Hippocampal formation (tissue), 2 donors: ENCODE measurements at places on chromosomes 2 and 18.
A peak's percentile ranks its signal among the peaks of the same experiment; 100 is the strongest.

DNA sequence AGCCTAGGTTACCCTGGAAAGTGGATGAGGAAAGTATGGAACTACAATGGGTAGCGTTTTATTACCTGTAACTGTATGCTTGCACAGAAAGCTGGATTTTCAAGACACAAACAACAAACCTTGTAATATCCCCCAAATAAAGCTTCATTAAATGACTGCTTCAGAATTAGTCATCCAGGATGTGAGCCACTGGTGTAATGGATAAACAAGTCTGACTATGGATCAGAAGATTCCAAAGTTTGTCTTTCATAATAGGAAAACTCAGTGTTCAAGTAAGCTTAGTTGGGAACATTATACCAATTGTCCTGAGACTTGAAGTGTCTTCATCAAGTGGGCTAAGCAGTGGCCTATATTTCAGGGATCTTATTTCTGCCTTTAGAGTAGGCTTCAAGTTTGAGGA is 518.8 kb downstream of the LRP1B start:
- no peak for DNase-seq

- DNase-seq: no peak
Measured at GRCh38 chr18:73688161-73688560, 459.5 kb downstream of the FBXO15 start.

DNA sequence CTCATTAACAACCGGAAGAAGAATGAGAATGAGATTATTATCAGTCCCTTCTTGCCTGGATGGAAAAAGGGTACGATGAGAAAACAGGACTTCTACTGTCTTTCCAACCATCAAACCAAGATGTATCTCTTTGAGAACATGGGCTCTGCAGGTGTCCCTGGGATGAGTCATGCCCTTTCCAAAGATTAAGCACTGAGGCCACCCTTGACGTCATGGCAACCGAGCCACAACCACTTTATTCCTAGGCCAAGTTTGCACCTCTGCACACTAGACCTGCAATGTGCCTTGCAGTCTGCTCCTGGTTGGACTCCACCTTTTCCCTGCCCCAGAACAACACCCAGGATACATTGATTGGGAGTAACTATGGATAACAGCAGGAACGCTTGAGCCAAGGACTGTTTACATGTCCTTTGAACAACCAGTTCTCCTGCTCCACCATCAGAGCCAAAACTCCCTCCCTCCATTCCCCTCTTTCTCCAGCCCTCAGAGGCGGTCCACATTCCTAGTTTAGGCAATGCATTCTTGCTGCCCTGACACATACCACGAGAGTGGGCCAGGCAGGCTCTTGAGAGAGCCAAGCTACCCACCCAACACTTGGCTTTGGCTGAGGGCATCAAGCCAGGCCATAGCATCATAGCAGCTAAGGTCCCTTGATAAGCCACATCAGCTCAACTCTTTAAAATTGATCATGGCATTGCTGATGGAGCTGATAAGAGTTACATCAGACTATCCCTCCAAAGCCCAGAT is 310.7 kb downstream of the TNS1 start:
- DNase-seq: no peak

- DNase-seq: no peak
Measured at GRCh38 chr2:199575416-199575815, 117.7 kb upstream of the SATB2 start.

DNA sequence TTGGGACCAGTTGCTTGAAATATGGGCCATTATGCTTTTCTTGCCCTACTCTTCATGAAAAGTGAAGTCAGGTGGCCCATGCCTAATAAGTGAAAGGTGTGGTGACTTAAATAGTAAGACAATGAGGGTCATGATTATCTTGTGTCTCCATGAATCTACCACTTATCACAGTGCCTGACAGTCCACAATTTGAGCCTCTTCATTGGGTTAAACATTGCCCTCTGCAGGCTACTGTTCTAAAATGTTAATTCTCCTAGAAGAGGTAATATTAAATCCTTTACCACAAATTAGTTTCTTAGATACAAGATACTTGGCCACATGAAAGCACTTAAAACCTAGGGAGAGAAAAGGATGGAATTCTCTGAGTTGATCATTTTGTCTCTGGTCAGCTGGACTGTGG is 4.0 kb downstream of the EGR4 start:
- no peak for DNase-seq

DNA sequence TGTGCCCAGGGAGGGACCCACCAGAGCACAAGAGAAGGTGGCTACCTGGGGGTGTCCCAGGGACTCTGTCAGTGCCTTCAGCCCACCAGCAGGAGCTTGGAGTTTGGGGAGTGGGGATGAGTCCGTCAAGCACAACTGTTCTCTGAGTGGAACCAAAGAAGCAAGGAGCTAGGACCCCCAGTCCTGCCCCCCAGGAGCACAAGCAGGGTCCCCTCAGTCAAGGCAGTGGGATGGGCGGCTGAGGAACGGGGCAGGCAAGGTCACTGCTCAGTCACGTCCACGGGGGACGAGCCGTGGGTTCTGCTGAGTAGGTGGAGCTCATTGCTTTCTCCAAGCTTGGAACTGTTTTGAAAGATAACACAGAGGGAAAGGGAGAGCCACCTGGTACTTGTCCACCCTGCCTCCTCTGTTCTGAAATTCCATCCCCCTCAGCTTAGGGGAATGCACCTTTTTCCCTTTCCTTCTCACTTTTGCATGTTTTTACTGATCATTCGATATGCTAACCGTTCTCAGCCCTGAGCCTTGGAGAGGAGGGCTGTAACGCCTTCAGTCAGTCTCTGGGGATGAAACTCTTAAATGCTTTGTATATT is 14.0 kb downstream of the ITM2C start:
- no peak for DNase-seq

DNA sequence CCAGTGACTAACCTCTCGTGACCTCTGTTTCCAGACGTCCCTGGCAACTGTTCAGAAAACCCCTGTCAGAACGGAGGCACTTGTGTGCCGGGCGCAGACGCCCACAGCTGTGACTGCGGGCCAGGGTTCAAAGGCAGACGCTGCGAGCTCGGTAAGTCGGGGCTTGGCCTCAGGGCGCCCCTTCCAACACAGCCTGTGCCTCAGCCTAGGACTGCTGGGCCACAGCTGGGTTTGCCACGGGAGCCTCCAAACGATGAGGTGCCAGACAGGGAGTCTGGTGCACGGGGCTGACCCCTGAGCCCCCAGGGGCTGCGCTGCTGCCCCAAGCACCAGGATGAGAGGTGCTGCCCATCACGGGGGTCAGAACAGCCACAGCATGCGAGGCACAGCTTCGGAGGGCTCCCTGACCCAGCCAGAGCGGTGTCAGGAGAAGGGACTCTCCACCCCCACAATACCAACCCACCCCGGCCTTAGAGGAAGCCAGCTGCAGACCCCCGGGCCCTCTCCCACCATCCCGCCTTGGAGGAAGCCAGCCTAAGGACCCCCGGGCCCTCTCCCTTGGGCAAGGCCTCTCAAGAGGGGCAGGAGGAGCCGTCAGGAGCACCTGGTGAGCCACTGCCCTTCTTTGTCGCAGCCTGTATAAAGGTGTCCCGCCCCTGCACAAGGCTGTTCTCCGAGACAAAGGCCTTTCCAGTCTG is 20.3 kb downstream of the MTERF4 start:
- DNase-seq: no peak

DNA sequence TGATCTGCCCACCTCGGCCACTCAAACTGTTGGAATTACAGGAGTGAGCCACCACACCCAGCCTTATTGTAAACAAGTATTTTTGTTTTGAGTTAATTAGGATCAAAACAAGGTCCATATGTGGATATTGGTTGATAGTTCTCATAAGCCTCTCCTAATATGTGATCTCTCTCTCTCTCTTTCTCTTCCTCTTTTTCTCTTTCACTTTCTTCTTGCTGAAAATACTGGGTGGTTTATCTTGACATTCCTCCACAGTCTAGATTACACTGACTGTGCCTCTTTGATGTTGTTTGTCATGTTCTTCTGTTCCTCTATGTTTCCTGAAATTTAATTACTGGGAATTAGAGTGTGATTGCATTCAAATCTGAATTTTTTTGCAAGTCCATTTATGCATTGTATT is 547.5 kb upstream of the NRXN1 start:
- no peak for DNase-seq

DNA sequence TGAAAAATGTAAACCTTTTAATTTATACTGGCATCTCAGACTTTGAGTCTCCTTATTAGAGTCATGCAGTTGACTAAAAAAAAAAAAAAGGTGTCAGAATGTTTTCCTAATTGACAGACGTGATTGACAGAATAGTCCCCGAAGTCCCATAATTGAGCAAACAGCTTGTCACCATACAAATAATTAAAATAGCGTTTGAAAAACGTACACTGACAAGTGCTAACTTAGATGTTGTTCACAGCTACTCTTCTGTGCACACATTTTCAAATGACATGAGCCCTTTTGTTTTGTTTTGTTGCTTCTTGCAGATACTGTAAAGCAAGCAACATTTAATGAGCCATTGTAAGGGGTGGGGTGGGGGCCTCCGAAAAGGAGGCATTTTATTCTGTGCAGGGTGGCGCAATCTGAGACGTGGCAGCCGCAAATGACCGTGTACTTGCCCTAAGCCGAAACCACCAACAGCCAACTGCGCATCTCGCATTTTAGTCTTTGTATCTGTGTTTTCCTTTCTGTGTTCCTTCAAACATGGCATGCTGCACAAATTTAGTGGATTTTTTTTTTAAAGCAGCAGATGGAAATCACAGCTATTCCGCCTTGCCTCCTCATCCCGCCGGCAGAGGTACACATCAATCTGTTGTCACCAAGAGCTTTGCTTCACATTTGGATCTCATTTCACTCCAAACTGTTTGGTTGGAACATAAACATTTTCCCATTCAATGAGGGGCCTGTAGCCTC is 52.4 kb downstream of the LPIN1 start:
- DNase-seq: no peak

GRCh38 chr18:67583621-67584020 is 67.1 kb upstream of the DSEL start:
- no peak for DNase-seq

- no peak for DNase-seq
Measured at GRCh38 chr2:107595749-107596148, 230.9 kb upstream of the RGPD4 start.

DNA sequence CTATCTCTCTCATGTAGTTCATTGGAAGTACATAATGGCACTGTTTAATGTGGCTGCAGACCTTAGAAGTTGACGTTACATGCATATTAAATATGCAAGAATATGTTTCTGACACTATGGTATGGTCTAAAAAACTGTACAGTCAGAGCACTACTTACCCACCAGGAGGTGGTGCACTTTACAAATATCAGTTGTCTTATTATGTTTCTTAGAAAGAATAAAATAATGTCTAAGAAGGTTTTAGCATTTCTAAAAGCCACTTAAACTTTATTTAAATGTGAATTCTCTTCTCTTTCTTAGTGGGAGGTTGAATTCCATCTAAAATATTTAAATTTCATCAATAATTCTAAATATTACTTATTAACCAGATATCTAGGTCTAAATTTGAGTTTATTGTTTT is 4.3 kb downstream of the TMEFF2 start:
- DNase-seq: peak; percentile 27

DNA sequence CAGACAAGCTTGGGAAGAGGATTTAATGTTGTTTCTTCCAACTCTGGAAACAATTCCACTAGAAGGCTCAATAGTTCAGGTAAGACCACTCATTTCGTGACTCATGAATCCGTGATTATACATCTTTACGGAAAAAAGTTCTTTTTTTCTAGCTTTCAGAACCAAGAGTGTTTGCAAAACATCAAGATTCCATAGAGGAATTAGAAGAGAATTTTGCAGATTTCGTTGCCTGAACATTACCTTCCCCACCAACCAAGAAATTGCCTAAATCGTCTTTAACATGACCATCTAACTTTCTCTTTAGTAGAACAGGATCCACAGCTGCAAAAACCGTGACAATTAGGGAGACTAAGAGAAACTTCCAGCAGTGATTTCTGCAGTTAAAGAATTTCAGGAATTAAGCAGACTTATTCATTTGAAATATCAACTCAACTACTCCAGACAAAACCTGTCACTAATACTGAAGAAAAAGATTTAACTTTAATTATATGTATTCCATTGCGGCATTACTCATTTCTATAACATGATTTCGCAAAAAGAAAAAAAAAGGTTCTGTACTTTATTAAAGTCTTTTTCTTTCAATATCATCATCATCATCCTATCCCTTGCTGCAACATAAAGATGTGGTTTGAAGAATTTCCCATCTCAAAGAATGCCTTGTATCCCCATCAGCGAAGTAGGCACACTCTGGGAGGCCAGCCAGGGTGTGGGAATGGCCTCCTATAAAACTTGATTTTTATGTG is 1.9 kb upstream of the NAB1 start:
- DNase-seq: no peak

DNA sequence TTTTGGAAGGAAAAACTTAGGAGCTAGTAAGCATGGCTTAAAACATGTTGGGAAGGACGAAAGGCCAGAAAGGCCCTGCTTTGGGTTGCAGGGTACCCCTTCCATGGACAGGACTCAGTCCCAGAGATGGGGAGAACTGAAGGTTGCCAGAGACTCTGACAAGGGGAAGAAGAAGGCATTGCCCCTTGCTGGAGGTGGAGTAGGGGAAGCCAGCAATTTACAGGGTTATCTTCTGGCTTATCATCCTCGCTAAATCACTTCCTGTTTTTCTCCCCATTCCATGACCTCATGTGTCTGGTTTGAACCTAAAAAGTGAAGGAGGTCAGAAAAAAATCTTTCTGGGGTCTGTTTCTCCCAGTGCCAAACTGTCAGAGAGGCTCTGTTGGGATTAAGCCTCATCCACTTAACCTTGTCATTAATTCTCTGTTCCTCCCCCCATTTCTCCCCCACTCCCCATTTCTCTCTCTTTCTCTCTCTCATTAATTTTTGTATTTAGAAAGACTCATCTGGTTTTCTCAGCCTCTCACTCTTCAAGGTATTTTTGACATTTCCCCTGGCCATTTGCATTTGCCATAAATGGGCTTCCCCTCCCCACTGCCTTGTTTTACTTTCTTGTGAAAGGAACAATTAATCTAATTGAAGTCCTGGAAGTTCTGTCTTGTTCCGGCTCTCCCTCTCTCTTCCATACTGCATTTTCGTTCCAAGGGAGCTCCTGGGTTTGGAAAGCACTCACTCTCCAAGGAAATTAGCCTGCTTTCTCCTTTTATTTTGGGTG is 17.4 kb downstream of the NRP2 start:
- DNase-seq: no peak

GRCh38 chr2:25315316-25315680 is 26.4 kb downstream of the DNMT3A start:
- DNase-seq: no peak

DNA sequence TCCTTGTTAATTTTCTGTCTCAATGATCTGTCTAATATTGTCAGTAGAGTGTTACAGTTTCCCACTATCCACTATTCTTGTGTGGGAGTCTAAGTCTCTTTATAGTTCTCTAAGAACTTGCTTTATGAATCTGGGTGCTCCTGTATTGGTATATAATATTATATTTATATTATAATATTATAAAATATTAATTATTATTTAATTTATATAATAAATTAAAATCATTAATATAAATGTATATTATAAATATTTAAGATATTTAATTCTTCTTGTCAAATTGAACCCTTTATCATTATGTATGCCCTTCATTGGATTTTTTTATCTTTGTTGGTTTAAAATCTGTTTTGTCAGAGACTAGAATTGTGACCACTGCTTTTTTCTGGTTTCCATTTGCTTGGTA is 1950.2 kb upstream of the LRRTM1 start:
- DNase-seq: no peak

- no peak for DNase-seq
Measured at GRCh38 chr18:60754413-60755009, 381.9 kb upstream of the MC4R start.

GRCh38 chr2:774436-774835 is 97.2 kb upstream of the TMEM18 start:
- DNase-seq: no peak

GRCh38 chr18:79531926-79532312 is 136.2 kb downstream of the NFATC1 start:
- no peak for DNase-seq

GRCh38 chr2:62382122-62382521 is 123.9 kb downstream of the TMEM17 start:
- DNase-seq: no peak
